WTC11 (cell line): ENCODE measurements at places on chromosomes 12 and 14. TPM values are rescaled to one million over a fixed set of nuclear protein-coding genes. Genes with fewer than 3 reads are reported as not detected.

DNA sequence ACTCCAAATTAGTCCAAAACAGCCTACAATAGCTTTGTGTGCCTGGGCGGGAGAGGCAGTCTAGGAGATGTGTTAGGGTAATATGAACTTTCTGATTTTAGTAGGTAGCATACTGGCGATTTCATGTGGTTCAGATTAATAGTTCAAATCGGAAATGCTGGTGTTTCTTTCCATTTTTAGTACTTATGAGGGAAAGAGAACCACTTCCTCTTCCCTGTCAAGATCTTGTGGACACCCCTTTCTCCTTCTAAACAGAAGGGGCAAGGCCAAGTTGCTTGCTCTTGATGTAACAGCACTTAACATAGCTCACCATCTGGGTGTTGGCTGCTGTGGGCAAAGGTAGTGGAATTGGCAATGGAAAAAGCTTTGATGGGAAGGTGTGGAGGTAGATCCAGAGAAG is 32.2 kb upstream of the IGF1 start:
- H3K36me3 ChIP-seq = 0 out of 2 replicates have a peak, but pooled peaks cover under 1% of the 10 kb centered on the region
- no peak for DNase-seq
- H3K27me3 ChIP-seq = peaks cover 4% of the 10 kb centered on the region; the same call in 1 of the 2 replicates
- H3K4me1 ChIP-seq = peaks cover 10% of the 10 kb centered on the region
- no peak overlapping the region for H3K27ac ChIP-seq

Gene RPL10L
- not detected in 3 replicates for total RNA-seq

GRCh38 chr12:15206338-15206737 is 14.9 kb downstream of the RERG start:
- DNase-seq = no peak
- peak overlapping the region; percentile 43; the same call in 1 of the 2 replicates for H3K27ac ChIP-seq
- H3K4me1 ChIP-seq = peaks cover 27% of the 10 kb centered on the region
- H3K4me3 ChIP-seq = peak overlapping the region; percentile 28; the same call in 1 of the 2 replicates

DNA sequence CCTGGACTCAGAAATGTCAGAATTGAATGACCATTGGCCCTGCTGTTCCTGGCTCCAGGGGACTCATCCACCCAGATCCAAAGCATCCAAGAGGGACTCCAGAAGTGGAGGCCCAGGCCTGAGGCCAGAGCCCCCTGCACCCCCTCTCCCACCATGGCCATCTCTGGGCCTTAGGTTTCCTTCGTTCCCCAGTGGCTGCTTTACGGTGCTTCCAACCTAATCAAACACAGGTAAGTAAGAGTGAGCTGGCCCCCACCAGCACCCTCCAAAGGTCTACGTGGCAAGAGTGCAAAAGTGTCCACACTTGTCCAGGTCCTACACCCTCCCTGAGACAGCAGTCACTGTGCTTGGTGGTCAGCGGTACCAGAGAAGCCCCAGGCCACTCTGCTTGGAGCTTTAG is 139.0 kb downstream of the DPF3 start:
- peaks cover 2% of the 10 kb centered on the region; the same call in 1 of the 2 replicates for H3K27me3 ChIP-seq
- H3K36me3 ChIP-seq = peaks cover 14% of the 10 kb centered on the region
- no peak overlapping the region for H3K27ac ChIP-seq

DNA sequence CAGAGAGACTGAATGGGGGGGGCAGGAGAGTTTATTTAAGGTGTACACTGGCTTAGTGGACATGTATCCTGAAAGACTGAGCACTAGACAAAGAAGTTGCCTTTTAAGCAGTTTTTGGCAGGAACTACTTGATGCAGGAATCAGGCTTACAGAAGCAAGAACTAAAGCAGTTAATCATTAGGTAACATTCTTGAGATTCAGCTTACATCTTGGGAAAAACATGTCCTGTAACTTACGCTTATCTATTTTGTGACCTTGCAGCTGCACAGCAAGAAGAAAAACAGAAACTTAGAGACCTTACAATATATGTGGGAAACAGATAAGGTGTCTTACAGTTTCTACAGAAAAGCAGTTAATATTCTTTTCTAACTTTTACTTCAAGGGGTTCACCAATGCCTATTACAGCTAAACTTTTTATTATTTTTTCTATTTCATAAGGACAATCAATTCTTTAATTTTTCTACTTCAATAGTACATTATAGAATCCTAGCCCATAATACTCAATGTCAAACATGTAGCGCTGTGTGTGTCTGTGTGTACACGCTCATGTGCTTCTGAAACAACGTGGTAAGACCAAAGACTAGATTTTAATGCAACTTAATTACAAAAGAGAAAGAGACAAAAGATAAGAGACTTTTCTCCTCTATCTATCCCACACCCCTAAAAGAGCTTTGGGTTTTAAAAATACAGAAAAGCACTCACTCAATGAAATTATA is 276.9 kb downstream of the PRKD1 start:
- H3K4me1 ChIP-seq = peaks cover 15% of the 10 kb centered on the region
- peaks cover 38% of the 10 kb centered on the region for H3K36me3 ChIP-seq
- no peak overlapping the region for H3K4me3 ChIP-seq
- H3K27ac ChIP-seq = no peak overlapping the region
- H3K27me3 ChIP-seq = peaks cover 3% of the 10 kb centered on the region; the same call in 1 of the 2 replicates

- no peak overlapping the region for H3K27ac ChIP-seq
- no peaks in the 10 kb centered on the region; the same call in 1 of the 2 replicates for H3K36me3 ChIP-seq
- H3K4me3 ChIP-seq = no peak overlapping the region
- H3K27me3 ChIP-seq = no peaks in the 10 kb centered on the region
Measured at GRCh38 chr12:2683283-2684025, 111.3 kb upstream of the FKBP4 start.

- DNase-seq = peak; percentile 19
- H3K27ac ChIP-seq = peak overlapping the region; percentile 37
- H3K27me3 ChIP-seq = peaks cover 16% of the 10 kb centered on the region
- H3K36me3 ChIP-seq = no peaks in the 10 kb centered on the region
- H3K4me3 ChIP-seq = peak overlapping the region; percentile 95
Measured at GRCh38 chr12:88578276-88579160, 1.8 kb downstream of the KITLG start.

DNA sequence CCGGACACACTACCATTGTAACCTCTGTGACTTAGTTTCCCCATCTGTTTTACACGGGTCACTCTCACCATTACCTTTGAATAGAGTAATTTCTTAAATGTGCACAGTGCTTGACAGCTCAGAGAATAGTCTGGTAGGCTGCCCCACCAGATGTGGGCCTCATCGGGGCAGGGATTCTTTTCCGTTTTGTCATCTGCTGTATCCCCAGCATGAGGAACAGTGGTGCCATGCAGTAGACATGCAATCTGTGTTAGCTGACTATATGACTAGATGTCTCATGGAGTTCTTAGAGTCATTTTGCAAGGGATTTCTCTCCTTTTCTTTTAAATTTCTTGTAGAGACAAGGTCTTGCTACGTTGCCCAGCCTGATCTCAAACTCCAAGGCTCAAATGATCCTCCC is 44.9 kb upstream of the PLEKHG3 start:
- no peak for DNase-seq
- peaks cover 8% of the 10 kb centered on the region; the same call in 1 of the 2 replicates for H3K4me1 ChIP-seq
- H3K27me3 ChIP-seq = no peaks in the 10 kb centered on the region
- peaks cover 7% of the 10 kb centered on the region; the same call in 1 of the 2 replicates for H3K36me3 ChIP-seq
- no peak overlapping the region for H3K4me3 ChIP-seq

- no peak overlapping the region for H3K4me3 ChIP-seq
- peaks cover 99% of the 10 kb centered on the region for H3K27me3 ChIP-seq
- no peaks in the 10 kb centered on the region for H3K36me3 ChIP-seq
- no peak for DNase-seq
- no peak overlapping the region for H3K27ac ChIP-seq
Measured at GRCh38 chr12:102954134-102954533, 3.3 kb upstream of the ASCL1 start.

Gene ATP5F1B
- 971 to 1,064 TPM (median 1,005 TPM) in 3 replicates for total RNA-seq

Gene OTX2
- 30.1 to 34.4 TPM (median 32.5 TPM) in 3 replicates for total RNA-seq

DNA sequence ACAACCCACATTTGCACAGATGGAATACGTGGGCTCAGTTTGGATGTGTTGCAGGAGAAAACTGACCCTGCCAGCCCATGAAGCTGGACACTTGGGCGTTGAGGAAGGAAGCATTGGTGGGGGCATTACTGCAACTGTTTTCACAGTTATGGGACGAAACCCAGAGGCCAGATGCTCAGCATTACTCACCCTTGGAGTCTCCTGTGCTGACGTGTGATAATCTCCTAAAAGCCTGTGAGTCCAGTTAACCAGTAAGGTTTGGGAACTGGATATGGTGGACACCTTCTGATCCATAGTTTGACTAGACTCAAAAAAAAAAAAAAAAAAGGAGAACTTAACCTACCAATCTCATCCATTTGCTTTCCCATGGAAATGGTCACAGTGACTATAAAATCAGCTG is 52.8 kb upstream of the EGLN3 start:
- no peaks in the 10 kb centered on the region for H3K36me3 ChIP-seq
- no peak overlapping the region for H3K27ac ChIP-seq
- DNase-seq = no peak
- no peaks in the 10 kb centered on the region; the same call in 1 of the 2 replicates for H3K27me3 ChIP-seq
- no peaks in the 10 kb centered on the region for H3K4me1 ChIP-seq

DNA sequence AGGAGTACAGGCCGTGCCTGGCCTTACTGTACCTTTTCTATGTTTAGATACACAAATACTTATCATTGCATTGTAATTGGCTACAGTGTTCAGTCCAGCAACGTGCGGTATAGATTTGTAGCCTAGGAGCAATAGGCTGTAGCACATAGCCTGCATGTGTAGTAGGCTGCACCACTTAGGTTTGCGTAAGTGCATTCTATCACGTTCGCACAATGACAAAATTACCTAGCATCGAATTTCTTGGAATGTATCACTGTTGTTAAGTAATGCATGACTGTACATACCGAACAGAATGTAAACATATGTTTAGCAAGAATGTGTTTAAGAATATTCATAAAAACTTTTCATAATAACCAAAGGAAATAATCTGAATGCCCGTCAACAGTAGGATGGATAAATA is 31.9 kb downstream of the VRTN start:
- DNase-seq = no peak
- no peak overlapping the region for H3K4me3 ChIP-seq
- no peaks in the 10 kb centered on the region for H3K27me3 ChIP-seq

Gene MYO1H
- 0.44 to 0.60 TPM (median 0.50 TPM) in 3 replicates for total RNA-seq

- no peak overlapping the region for H3K4me3 ChIP-seq
- H3K27me3 ChIP-seq = no peaks in the 10 kb centered on the region
- no peak for DNase-seq
- no peaks in the 10 kb centered on the region for H3K36me3 ChIP-seq
- H3K4me1 ChIP-seq = peaks cover 2% of the 10 kb centered on the region; the same call in 1 of the 2 replicates
- no peak overlapping the region for H3K27ac ChIP-seq
Measured at GRCh38 chr12:69972136-69972535, 147.1 kb downstream of the MYRFL start.

- peaks cover 2% of the 10 kb centered on the region for H3K27me3 ChIP-seq
- no peak overlapping the region for H3K27ac ChIP-seq
- H3K4me3 ChIP-seq = no peak overlapping the region
- H3K36me3 ChIP-seq = no peaks in the 10 kb centered on the region
- DNase-seq = no peak
- no peaks in the 10 kb centered on the region; the same call in 1 of the 2 replicates for H3K4me1 ChIP-seq
Measured at GRCh38 chr12:13368431-13368830, 171.9 kb downstream of the EMP1 start.

DNA sequence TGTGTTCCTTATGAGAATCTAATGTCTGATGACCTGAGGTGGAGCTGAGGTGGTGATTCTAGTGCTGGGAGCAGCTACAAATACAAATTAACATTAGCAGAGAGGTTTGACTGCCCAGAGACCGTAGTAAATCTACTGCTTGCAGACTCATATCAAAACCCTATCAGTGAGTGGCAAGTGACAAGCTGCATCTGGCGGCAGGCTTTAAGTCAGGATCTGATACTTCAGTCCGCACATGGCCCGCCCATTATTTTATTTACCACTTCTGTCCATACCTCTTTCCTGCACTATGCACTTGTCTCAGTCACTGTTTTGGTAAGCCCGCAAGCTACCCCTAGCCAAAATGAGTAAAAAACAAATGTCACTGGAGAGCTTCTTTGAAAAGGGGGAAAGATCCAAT is 11.4 kb downstream of the CEP128 start:
- no peak overlapping the region for H3K27ac ChIP-seq
- DNase-seq = no peak
- no peaks in the 10 kb centered on the region for H3K27me3 ChIP-seq
- no peaks in the 10 kb centered on the region; the same call in 1 of the 2 replicates for H3K36me3 ChIP-seq
- H3K4me1 ChIP-seq = peaks cover 16% of the 10 kb centered on the region

Gene C1QL4
- 0.92 to 1.2 TPM (median 1.2 TPM) in 3 replicates for total RNA-seq

Gene KRT6A
- not detected in 3 replicates for total RNA-seq

DNA sequence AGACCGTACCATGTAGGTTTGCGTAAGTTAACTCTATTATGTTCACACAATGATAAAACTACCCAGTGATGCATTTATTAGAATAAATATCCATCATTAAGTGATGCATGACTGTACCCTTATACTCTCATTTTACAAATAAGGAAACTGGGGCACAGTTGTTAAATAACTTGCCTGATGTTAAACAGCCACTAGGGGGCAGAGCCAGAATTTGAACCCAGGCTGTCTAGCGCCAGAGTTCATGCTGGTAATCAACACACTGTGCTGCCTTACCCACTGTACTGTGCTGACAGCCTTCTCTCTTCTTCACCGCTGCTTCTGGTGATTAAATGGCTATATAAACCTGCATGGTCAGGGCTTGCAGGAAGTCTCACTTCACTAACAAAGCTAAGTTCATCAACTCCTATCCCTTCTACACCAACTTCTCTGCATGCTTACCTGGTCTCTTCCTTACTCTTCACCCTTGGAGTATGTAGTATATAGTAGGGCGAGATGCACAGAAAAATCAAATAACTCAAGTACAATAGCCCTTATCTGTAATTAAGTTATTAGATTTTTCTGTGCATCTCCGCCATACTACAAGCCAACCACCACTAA is 43.6 kb upstream of the APPL2 start:
- H3K36me3 ChIP-seq = no peaks in the 10 kb centered on the region
- H3K4me3 ChIP-seq = no peak overlapping the region
- H3K4me1 ChIP-seq = peaks cover 10% of the 10 kb centered on the region
- no peak overlapping the region for H3K27ac ChIP-seq
- peak; percentile 47 for DNase-seq
- no peaks in the 10 kb centered on the region; the same call in none of the 2 replicates for H3K27me3 ChIP-seq

- no peak overlapping the region for H3K4me3 ChIP-seq
- peaks cover 15% of the 10 kb centered on the region for H3K4me1 ChIP-seq
- DNase-seq = no peak
- no peak overlapping the region for H3K27ac ChIP-seq
- H3K36me3 ChIP-seq = no peaks in the 10 kb centered on the region
Measured at GRCh38 chr12:110782094-110782493, 39.4 kb upstream of the PPP1CC start.

Gene CLEC2A
- 2.1 to 3.5 TPM (median 2.7 TPM) in 3 replicates for total RNA-seq

DNA sequence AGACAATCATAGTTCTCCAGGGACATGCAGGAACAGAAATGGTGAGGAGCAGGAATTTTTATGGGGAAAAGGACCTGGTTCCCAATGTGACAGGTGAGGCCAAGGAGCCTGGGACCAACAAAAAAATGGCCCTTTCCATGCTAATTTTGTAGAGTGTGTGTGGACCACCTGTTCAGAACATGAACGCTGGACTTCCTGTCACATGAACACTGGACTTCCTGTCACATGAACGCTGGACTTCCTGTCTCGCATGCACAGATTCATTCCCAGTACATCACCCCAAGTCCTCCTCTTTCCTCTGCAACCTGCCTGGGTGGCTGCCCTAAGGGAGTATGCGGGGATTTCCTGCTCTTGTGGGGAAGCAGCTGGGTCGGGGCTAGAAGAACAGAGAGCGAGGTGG is 10.1 kb downstream of the FGF6 start:
- H3K4me1 ChIP-seq = peaks cover 35% of the 10 kb centered on the region
- H3K36me3 ChIP-seq = no peaks in the 10 kb centered on the region
- H3K27ac ChIP-seq = no peak overlapping the region
- no peak overlapping the region for H3K4me3 ChIP-seq
- no peak for DNase-seq
